Activated CD4-positive, alpha-beta memory T cell treated with anti-CD3 and anti-CD28 coated beads for 36 hours (primary cell): ENCODE measurements at places on chromosomes 6 and 20.

- DNase-seq = no peak
These were observed 106.2 kb upstream of the BACH2 start for GRCh38 chr6:90402831-90403192.

DNA sequence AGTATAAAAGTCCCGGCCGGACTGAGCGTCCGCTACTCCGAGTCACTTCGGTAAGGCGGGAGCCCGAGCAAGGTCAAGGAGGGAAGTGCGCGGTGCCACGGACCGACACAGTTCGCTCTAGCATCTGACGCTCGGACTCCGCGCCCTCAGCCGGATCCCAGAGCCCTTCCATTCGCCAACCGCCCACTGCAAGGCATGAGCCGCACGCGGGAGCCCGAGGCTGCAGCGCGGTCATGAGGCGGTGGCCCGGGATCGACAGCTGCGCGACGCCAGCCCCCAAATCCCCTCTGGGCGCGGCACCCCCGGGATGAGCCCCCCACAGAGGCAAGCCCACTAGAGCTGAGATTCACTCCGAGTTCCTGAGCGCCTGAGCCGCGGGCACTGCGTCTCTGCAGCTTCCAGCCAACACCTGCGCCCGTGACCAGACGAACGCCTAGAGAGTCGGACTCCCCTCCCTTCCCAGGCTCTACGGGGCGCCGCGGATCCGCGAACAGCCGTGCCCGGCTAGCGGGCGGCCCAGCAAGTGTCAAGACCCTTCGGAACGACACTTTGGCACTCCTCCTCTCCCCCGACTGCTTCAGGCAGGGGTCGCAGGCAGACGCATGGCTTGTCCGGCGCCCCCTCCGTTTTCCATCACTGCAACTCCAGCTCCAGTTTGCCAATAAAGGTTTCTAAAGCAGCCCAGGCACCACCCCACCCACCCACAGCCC lies 725 bp upstream of the ISM1 start:
- peak; percentile 47 for DNase-seq

DNA sequence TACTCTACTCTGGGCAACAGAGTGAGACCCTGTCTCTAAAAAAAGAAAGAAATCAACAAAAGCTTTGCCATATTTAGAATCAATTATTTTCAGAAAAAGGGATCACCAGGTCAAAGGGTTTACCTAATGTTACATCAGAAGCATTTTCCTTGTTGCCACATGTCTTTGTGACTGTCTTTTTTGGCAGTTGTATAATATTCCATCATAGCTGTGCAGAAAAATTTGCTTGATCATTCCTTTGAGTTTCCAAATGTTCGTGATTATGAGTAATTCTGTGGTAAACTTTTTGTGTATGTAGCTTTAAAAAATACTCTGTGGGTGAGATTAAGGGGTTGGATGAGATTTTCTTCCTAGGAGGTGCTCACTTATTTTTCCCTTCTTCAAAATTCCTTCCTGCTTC lies 26.4 kb downstream of the PNPLA1 start:
- DNase-seq = no peak

DNA sequence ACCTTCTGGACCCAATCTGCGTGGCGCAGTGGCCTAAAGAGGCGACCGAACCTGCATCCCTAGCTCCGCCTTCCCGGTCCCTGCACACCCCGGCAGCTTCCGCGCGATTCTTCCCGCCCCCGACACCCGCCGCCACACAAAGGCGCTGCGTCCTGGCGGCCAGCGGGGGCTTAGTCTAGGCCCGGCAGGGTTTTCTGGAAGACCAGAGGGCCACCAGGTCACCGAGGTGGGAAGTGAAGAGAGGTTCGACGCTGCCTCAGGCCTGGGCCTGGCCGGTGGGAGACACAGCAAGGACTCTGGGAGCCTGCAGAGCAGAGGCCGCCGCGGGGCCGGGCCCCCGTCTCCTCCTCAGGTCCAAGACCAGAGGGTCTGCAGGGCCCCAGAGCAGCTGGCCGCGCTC lies 154.9 kb downstream of the OR2B2 start:
- DNase-seq = peak; percentile 70

- DNase-seq = peak; percentile 66
These were observed 122.6 kb upstream of the IFNGR1 start for GRCh38 chr6:137341681-137342195.

DNA sequence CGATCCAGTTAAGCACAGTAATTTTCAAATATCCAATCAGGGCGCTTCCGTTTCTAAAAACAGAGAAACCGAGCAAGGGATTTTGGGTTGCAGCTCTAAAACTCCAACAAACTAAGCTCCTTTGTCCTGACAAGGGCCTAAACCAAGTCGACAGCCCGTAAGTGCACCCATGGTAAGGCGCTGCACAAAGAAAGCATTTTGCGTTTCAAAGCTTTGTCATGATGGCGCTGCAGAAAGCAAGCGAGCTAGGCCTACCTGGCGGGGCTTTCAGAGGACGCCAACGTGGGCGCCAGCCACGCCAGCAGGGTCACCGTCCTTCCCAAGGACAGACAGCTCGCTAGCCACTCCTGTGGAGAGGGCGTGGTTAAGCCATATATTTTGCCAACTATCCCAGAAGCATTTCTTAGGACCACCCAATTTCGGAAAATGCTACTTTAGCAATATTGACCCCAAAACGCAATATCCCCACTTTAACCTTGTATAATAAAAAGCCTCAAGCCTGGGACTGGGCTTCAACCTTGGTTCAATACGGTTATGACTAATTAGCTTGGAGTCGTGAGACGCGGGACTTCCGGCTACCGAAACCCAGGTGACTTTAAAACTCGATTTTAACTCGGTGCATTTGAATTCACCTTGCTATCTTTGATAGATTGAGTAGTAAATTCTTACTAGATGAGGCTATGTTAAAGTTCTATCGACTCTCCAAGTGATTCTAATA lies 53.8 kb downstream of the TRIM38 start:
- peak; percentile 38 for DNase-seq

DNA sequence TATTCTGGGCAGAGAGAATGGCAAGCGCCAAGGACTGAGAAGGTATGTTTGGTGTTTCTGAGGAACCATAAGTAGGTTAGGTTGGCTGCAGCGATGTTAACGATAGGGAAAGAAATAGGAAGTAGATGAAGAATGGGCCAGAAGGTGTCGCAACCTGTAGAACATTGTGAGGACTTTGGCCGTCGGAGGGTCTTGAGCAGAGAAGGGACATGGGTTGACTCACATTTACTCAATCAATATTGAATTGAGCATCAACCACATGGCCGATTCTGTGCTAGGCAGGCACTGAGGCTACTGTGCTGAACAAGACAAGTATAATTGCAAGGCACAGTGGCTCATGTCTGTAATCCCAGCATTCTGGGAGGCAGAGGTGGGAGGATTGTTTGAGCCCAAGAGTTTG lies 26.8 kb upstream of the RPN2 start:
- DNase-seq = no peak

DNA sequence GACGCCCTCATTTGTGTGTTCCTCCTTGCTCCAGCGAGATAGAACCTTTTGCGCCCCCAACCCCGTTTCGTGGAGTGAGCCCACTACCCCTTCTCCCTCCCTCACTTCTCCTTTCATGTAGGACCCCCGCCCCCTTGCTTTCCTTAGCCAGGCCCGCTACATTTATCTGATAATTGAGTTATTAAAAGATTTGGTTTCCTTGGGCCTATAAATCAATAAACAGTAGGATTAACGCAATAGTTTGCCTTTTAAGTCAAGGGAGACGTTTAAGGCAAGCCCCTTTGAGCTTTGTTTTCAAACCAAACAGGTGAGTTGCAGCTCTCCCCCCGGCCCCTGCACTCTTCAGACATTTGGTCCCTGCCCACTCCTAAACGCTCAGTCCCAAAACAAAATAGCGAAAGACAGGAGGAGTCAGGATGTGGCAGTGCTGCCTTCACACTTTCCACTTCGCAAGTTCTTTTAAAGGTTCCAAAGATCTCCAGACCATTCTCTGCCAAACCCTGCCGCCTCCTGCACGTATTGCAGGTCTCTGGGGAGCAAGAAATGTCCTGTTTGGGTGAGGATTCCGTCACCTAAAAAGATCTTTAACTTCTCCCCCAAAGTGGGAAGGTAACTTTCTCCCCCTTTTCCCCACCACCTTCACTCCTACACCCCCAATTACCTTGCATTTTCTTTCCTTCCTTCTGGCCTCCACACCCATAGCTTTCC lies 27.6 kb downstream of the TFAP2B start:
- no peak for DNase-seq

DNA sequence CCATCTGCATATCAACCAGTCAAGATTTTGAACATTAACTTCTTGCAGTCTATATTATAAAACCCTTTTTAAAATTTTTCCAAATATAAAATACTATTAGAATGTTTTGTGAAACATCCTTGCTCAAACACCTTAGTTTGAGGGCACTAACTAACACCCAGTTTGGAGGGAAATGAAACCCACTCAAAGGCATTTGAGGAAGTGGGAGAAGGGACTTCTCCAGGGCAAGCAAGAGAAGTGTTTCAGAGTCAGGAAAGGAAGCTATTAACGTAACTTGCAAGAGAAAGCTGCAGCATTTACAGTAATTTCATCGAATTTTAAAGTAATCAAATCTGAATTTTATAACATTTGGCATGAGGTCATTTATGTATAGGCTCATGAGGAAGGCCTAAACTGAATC lies 21.3 kb downstream of the MTFR2 start:
- DNase-seq = no peak

DNA sequence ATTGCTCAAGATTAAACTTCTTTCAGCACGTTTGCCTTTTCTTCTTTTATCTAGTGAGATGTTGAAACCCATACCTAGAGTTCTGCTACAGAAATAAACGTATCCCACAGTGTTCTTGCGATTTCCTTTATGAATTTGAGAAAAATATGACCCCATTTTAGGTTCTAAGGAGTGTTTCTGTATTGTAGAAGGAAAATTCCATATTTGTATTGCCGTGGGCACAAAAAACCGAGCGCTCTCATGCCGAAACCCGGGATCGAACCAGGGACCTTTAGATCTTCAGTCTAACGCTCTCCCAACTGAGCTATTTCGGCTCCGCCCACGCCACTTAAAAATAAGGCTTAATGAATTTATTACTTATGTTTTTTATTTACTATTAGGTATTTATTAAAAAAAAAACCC lies 23.7 kb downstream of the ZNF311 start:
- DNase-seq = peak; percentile 80

DNA sequence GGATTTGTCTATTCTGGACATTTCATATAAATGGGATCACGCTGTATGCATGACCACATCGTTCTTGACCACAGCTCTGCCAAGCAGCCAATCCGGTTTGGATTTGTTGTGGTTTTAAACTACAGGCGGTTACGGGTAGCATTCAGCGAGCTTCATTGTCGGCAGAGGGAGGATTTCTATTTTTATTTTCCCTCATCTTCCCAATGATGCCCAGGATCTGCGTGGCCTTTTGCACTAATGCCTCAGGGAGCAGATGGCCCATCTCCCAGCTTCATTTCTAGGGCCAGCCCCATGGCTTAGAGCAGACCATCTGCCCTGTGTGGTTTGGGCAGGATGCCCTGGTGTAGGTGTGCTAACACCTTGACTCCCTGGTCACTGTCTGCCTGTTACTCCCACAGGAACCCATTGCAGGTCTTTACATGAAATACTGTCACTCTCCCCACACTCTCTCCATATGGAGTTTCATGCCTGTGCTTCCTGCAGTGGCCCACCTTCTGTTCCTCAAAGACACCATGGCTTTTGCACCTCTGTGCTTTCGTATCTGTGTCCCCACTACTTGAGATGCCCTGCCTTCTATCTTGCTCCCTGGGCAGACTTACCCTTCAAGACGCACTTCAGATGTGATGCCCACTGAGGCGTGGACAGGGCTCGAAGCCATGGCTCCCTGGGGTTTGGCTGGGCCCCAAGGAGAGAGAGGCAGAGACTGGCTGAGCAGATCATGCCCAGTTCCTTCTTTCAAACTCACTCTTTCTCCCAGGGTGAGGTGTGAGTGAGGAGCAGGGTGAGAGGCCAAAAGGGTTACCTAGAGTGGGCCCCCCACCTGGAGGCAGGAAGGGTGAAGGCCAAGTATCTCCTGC lies 26.0 kb downstream of the SDCBP2 start:
- DNase-seq = peak; percentile 30

DNA sequence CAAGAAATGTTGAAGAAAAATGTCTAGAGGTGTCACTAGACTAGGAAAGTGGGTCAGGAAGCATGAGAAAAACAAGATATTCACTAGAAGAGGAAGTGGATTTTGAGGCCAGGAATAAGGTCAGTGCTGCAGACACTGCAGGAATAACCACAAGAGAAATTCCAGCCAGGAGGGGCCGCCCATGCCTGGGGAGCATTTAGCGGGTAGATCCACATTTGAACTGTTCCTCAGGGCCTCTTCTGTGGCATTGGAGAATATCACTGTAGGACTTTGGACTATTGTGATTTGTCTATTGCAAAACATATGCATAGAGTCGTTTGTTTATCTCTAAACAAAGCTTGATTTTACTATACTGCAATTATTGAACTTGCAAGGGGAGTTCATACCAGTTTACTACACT lies 49.6 kb upstream of the CCDC28A start:
- DNase-seq = no peak

- no peak for DNase-seq
These were observed 145.7 kb upstream of the GGTLC1 start for GRCh38 chr20:24134284-24134683.

- no peak for DNase-seq
These were observed 27.1 kb downstream of the RIPOR3 start for GRCh38 chr20:50664254-50664653.

DNA sequence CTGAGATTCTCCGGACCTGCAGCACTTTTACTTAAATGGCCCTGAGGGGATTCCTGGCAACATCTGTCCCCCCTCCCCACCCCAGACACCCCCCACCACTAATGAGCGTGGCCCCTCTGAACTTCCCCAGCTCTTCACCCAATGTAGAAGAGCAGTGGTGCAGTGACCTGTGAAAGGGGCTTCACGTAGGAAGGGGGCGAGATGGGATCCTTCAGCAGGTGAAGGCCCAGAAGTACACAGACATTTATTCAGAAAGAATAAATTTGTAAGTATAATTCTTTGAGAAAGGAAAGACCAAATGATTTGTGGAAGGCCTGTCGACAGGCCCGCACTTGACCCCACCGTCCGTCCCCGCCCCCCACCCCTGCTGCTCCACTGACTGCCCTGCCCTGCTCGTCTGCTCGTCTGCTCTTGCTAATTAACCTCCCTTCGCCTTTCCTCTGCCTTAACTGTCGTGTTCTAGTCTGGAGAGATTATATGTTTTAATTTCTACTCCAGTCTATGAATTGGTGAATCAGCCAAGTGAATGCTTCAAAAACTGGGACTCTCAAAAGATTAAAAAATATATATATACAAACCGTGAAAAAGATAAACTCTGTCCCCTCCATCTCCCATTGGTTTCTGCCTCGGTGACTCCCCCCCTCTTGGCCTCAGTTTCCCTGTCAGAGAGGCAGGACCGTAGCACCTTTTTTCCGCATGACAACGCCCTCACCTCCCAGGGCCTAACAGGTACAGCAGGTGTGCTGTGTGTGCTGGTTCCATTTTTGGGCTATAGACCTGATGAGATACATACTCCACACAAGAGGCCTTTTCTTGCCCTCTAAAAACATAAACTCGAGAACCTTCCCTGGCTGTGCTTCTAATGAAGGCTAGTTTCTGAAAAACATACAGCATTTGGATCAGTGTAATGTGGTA lies 49.2 kb downstream of the GNAS start:
- no peak for DNase-seq

- DNase-seq = no peak
These were observed 12.1 kb upstream of the REV3L start for GRCh38 chr6:111494951-111495635.
